ENCODE measurements at places on chromosomes 2 and 18. TPM values are rescaled to one million over a fixed set of nuclear protein-coding genes. Genes with fewer than 3 reads are reported as not detected.

The SERPINB4 gene
- not detected for polyA plus RNA-seq

DNA sequence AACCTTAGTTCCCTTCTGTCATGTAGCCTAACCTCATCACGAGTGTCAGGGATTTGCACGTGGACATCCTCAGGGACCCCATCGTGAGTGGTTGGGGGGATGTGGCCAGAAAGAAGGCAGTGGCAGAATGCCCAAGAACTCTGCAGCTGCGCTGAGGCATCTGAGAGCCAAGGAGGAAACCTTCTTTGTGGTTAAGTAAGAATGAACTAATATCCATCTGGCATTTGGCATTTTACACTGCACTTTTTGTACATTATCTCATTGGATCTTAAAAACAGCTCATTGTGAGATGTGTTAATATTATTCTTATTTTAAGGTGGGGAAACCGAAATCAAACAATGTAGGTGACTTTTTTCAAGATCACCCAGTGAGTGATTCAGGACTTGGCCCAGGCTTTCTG, 32.6 kb upstream of the APCDD1 start:
- no peak for DNase-seq
- H3K27me3 ChIP-seq, result no peaks in the 10 kb centered on the region
- H3K4me3 ChIP-seq, result no peak overlapping the region
- H3K4me1 ChIP-seq, result no peaks in the 10 kb centered on the region
- no peaks in the 10 kb centered on the region for H3K36me3 ChIP-seq

DNA sequence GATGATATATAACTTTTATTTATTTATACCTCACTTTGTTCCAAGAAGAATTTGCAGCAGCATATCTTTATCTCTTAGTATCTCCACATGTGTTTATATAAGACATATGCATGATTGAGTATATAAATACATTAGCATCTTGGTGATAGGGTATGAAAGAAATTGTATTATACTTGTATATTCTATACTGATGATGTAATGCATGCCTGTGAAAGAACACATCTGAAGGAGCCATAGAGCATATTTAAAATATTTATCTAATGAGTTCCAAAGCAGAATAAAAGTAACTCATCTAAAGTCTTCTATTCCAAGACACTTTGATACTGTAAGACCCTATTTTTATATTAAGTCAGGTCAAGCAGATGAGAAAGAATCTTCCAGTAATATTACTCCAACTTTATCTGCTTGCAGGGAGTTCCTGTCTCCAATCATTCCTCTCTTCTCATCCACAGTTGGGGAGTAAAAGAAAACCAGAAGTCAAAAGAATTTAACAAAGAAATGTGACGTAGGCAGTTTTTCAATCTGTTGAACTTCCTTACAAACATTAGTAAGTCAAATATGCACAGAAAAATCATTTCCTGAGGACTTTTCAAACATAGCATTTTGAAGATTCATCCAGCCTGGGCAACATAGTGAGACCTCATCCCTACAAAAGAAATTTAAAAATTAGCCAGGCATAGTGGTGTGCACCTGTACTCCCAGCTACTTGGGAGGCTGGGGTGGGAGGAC, 76.7 kb downstream of the DTNB start:
- H3K4me1 ChIP-seq, result no peaks in the 10 kb centered on the region
- H3K27ac ChIP-seq, result no peak overlapping the region
- no peaks in the 10 kb centered on the region for H3K36me3 ChIP-seq
- no peak for DNase-seq

The PTH2R gene
- 0.49 TPM for polyA plus RNA-seq

The WNT10A gene
- 0.05 TPM for polyA plus RNA-seq

The PLEKHM3 gene
- 5.6 TPM for polyA plus RNA-seq

The THOC1 gene
- polyA plus RNA-seq, result 46.0 TPM

- H3K4me1 ChIP-seq, result no peaks in the 10 kb centered on the region
- H3K36me3 ChIP-seq, result no peaks in the 10 kb centered on the region
- DNase-seq, result no peak
- H3K4me3 ChIP-seq, result no peak overlapping the region
Observed at GRCh38 chr2:151904807-151905206, 76.6 kb upstream of the ARL5A start.

- H3K4me1 ChIP-seq, result peaks cover 10% of the 10 kb centered on the region
- H3K36me3 ChIP-seq, result no peaks in the 10 kb centered on the region
- no peak for DNase-seq
- no peaks in the 10 kb centered on the region for H3K27me3 ChIP-seq
Observed at GRCh38 chr2:173572848-173573247, 218.2 kb downstream of the CDCA7 start.

DNA sequence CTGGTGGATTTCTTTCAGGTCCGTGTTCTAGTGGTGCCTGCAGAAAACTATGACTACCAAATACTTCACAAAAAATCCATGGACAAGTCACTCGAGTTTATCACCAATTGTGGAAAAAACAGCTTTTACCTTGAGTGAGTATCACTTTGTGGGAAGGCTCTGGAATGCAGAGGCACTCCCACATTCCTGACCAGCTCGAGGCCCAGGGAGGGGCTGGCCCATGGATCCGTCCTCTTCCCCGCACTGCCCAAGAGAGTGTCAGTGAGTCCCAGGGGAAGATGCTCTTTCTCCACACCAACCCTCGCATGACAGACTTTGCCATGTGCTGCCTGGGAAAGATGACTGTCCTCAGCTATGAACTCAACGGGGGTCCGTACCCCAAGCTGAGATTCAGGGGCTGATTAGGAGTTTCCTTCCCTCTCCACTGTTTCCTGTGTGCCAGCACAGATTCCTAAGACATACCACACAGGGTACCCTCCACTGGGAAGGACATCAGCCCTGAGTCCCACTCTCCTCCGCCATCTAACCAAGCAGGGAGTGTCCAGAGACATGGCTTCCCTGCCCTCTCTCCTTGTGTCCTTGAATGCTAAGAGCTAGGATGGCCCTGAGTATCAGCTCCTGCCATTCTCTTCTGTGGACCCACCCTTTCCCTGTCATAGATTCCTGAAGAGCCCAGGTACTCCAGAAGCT, 155.9 kb downstream of the LAMA3 start:
- no peak overlapping the region for H3K4me3 ChIP-seq
- no peaks in the 10 kb centered on the region for H3K27me3 ChIP-seq

The PROKR1 gene
- polyA plus RNA-seq, result 0.02 TPM

DNA sequence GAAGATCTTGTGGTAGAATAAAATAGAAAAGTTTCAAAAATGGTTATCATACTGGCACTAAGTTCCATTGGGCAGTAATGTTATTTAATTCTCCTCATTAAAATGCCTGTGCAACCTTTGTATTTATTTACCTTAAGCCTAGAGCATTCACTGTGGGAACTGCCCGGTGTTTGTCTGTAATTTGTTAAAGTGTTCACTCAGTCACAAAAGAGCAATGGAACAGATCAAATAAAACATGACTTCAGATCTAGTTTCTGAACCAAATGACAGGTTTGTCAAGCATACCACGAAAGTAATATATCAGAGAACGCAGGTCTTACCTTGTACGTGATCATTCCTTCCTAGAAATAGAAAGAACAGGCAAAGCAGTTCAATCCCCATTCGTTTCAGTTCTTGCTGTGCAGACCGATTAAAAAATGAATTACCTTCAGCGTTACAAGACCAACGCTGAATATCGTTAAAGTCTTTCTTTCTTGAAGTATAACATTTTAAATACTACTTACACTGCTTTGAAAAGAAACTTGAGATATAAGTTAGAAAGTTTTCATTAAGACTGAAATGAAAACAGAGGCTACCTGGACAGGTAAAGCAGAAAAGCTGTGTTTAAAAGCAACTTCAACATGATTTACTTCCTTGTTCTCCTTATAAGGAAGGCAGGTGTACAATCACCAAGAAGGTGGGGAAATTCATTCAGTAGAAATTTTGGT, at the start of gene ITGB6:
ITGB6 (minus strand) TSS at position 590 of the 707 bp plus-strand sequence; CDS start at position 381, 209 bp downstream.
- H3K27me3 ChIP-seq, result no peaks in the 10 kb centered on the region
- peak within 1 kb of the TSS; percentile 31 for H3K27ac ChIP-seq
- no peak for DNase-seq
- no peaks in the 10 kb centered on the region for H3K36me3 ChIP-seq
- no peaks in the 10 kb centered on the region for H3K4me1 ChIP-seq

The OSBPL1A gene
- polyA plus RNA-seq, result 5.8 TPM

The TEX44 gene
- polyA plus RNA-seq, result not detected

The NT5C1B gene
- polyA plus RNA-seq, result 0.05 TPM

GRCh38 chr2:16632598-16632997, 33.0 kb downstream of the CYRIA start:
- H3K27ac ChIP-seq, result no peak overlapping the region
- no peaks in the 10 kb centered on the region for H3K36me3 ChIP-seq
- no peak overlapping the region for H3K4me3 ChIP-seq
- H3K27me3 ChIP-seq, result no peaks in the 10 kb centered on the region
- no peaks in the 10 kb centered on the region for H3K4me1 ChIP-seq
- DNase-seq, result no peak

DNA sequence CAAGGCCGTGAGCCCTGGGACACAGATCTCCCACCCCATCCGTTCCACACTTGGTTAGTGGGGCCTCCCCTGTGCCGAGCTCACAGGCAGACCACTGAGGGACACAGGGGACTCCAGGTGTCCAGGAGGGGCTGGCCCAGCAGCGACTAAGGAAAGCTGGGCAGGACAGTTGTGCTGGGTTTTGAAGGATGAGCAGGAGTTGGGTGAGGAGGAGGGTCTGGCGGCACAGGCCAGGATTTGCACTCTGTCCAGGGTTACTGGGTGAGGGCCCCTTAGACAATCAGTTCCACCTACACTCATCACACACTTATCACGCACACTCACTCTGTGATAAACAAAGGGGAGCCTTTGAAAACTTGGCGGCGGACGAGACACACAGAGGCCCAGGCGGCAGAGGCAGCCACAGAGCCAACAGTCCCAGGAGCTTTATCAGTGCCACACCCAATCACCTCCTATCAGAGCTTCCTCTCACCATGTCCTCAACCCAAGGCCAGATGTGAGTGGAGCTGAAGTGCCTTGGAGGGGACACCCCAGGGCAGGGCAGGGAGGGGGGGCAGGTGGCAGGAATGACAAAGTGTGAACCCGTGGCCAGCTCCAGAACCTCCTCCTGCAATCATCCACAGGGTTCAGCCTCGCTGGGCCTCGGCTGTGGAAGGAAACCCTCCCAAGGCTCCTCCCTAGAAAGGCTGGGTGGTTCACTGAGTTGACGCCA, 26.6 kb downstream of the BIN1 start:
- H3K27ac ChIP-seq, result no peak overlapping the region
- no peaks in the 10 kb centered on the region for H3K4me1 ChIP-seq
- DNase-seq, result no peak
- no peaks in the 10 kb centered on the region for H3K27me3 ChIP-seq
- no peaks in the 10 kb centered on the region for H3K36me3 ChIP-seq

- no peak overlapping the region for H3K27ac ChIP-seq
- H3K4me3 ChIP-seq, result no peak overlapping the region
- no peaks in the 10 kb centered on the region for H3K4me1 ChIP-seq
- H3K27me3 ChIP-seq, result no peaks in the 10 kb centered on the region
- no peak for DNase-seq
Observed at GRCh38 chr2:3022841-3023372, 354.7 kb downstream of the EIPR1 start.

DNA sequence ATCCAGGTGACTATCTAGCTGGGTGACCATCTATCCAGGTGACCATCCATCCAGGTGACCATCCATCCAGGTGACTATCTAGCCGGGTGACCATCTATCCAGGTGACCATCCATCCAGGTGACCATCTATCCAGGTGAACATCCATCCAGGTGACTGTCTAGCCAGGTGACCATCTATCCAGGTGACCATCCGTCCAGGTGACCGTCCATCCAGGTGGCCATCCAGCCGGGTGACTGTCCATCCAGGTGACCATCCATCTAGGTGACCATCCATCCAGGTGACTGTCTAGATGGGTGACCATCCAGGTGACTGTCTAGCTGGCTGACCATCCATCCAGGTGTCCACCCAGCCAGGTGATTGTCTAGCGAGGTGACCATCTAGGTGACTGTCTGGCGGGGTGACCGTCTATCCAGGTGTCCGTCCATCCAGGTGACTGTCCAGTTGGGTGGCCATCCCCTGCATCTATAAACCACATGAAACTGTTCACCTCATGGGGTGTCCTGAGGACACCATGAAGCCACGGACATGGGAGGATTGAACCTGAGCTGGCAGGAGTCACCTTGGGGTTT, 305.3 kb downstream of the NDUFA10 start:
- H3K27me3 ChIP-seq, result no peaks in the 10 kb centered on the region
- H3K27ac ChIP-seq, result no peak overlapping the region
- no peak for DNase-seq
- H3K36me3 ChIP-seq, result no peaks in the 10 kb centered on the region
- H3K4me1 ChIP-seq, result no peaks in the 10 kb centered on the region

DNA sequence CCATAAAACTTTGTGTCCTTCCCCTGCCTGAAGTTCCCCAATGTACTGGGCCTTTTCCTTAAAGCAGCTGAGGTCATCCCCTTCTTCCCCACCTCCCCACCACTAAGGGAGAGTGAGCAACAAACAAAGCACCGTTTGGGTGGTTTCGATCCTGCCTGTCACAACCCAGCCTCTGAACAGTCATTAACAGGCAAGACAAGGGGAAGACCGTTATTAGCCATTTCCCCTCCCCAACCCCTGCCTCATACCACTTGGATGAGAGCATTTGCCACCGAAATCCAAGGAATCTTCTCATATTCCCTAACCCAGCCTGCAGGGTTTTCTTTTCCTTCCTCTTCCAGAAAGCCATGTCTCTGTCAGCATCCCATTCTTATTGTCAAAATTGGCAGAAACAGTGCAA, 65.6 kb downstream of the STRADB start:
- no peaks in the 10 kb centered on the region for H3K27me3 ChIP-seq
- H3K27ac ChIP-seq, result no peak overlapping the region
- no peak overlapping the region for H3K4me3 ChIP-seq
- DNase-seq, result no peak
- H3K36me3 ChIP-seq, result no peaks in the 10 kb centered on the region

DNA sequence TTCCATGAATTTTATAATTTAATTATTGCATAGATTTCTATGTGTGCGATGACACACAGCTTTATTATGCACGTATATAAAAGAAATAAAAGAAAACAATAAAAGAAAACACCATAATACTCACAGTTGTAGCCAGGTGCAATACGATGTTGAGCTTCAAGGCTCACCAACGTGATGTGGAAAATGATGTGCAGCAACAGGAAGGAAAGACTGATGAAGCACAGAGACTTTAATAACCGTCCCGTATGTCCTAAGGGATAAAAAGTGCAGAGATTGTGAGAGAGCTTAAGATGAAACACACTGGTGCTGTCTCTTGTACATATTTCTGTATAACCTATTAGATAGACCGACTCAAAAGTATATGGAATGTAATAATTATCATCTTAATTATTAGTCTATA, 170.0 kb downstream of the PIEZO2 start:
- H3K4me1 ChIP-seq, result no peaks in the 10 kb centered on the region
- no peak overlapping the region for H3K27ac ChIP-seq
- H3K27me3 ChIP-seq, result no peaks in the 10 kb centered on the region
- H3K36me3 ChIP-seq, result no peaks in the 10 kb centered on the region
- DNase-seq, result no peak

DNA sequence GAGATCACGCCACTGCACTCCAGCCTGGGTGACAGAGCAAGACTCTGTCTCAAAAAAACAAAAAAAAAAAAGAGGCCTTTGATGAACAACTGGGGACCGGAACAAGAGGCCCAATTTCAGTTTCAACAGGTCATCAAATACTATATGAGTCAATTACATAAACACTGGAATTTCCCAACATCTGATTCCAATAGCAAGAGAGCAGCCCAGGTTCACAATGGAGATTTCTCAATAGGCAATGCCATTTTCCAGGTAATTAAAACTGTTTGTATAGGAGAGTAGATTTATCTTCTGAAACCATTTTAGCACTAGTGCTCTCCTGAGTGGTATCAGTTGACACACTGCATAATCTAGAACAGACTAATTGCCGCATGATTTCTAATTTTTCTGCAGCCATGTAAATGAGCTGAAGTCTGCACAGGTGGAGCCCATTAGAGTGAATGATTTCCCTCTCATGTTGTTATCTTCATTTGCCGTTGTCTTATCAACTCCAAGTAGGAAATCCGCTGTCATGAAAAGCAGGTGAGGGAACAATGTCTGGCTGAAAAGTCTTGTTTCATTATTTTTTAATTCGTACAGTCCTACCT, 264.1 kb upstream of the MEIS1 start:
- no peak overlapping the region for H3K27ac ChIP-seq
- no peak overlapping the region for H3K4me3 ChIP-seq
- H3K36me3 ChIP-seq, result no peaks in the 10 kb centered on the region

The SERPINB2 gene
- 0.52 TPM for polyA plus RNA-seq

All from pancreas (tissue), 10 donors.